Ovary (tissue), 10 donors: ENCODE measurements at places on chromosomes 11 and 22. TPM values are rescaled to one million over a fixed set of nuclear protein-coding genes. Genes with fewer than 3 reads are reported as not detected.

The CLMP gene
- polyA plus RNA-seq: 33.7 TPM

The TRAF6 gene
- 18.2 TPM for polyA plus RNA-seq

The GP1BB gene
- polyA plus RNA-seq: not detected

The GRM5 gene
- polyA plus RNA-seq: not detected

The ST14 gene
- polyA plus RNA-seq: 0.51 TPM

The SLC22A12 gene
- not detected for polyA plus RNA-seq

The OR5M3 gene
- not detected for polyA plus RNA-seq

The GLYATL1 gene
- 0.02 TPM for polyA plus RNA-seq

The VPS51 gene
- polyA plus RNA-seq: 51.1 TPM
